ENCODE measurements at places on chromosomes 16 and 17. TPM values are rescaled to one million over a fixed set of nuclear protein-coding genes. Genes with fewer than 3 reads are reported as not detected.

DNA sequence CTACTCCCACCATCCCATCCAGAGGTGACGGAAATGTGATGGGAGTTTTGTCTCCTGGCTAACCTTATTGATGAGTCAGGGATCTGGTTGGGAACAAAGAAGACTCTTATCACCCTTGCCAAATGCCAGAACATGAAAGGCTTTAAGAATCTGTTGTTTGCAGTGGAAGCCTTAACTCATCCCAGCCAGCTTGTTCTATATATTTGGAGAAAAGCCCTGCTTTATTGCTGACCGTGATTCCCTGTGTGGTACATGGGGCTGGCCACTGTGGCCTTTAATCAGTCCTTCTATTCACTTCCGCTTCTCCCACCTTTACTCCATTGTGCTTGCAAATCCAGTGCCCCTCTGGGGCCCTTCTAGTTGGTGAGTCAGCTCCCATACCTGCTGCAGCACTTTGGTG lies 156.6 kb downstream of the PHKB start:
- DNase-seq, result no peak

DNA sequence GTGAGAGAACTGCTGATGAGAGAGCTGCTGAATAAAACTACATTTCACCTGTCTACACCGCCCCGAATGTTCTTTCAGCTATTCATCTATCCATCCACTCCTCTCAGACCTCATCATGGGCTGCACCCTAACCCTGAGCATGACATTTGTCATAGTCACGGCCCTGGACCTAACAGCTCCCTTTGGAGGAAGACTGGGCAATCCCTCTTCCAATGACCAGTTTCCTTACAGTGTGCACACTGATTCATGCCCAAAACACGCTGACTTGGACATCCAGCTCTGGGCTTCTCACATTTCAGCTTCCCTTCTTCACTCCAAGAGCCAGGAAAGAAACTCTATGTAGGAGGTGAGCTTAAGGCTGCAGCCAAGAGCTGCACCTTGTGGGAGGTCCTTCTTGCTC lies 41.8 kb upstream of the ARL4D start:
- DNase-seq, result no peak

GRCh38 chr17:72749119-72749572 lies 343.3 kb downstream of the SLC39A11 start:
- no peak for DNase-seq

- no peak for DNase-seq
Observed at GRCh38 chr17:9465210-9465921, 110.3 kb downstream of the STX8 start.

Gene OR3A3
- not detected for total RNA-seq

Gene SLC13A2
- total RNA-seq, result under 0.01 TPM

- no peak for DNase-seq
Observed at GRCh38 chr17:67390646-67391361, 13.7 kb downstream of the PITPNC1 start.

Gene WNT3
- total RNA-seq, result 0.49 TPM

Gene RAB11FIP4
- 0.68 TPM for total RNA-seq

Gene PERCC1
- total RNA-seq, result not detected

All from sigmoid colon (tissue), 7 donors.